ENCODE measurements at places on chromosomes 7 and 10. TPM values are rescaled to one million over a fixed set of nuclear protein-coding genes. Genes with fewer than 3 reads are reported as not detected.

- no peaks in the 10 kb centered on the region for H3K36me3 ChIP-seq
- no peak for DNase-seq
- no peak overlapping the region for H3K27ac ChIP-seq
- H3K4me1 ChIP-seq: no peaks in the 10 kb centered on the region
- 0 out of 2 replicates have a peak, but pooled peaks cover 13% of the 10 kb centered on the region for H3K27me3 ChIP-seq
Observed at GRCh38 chr10:75418293-75418692, 13.1 kb upstream of the LRMDA start.

DNA sequence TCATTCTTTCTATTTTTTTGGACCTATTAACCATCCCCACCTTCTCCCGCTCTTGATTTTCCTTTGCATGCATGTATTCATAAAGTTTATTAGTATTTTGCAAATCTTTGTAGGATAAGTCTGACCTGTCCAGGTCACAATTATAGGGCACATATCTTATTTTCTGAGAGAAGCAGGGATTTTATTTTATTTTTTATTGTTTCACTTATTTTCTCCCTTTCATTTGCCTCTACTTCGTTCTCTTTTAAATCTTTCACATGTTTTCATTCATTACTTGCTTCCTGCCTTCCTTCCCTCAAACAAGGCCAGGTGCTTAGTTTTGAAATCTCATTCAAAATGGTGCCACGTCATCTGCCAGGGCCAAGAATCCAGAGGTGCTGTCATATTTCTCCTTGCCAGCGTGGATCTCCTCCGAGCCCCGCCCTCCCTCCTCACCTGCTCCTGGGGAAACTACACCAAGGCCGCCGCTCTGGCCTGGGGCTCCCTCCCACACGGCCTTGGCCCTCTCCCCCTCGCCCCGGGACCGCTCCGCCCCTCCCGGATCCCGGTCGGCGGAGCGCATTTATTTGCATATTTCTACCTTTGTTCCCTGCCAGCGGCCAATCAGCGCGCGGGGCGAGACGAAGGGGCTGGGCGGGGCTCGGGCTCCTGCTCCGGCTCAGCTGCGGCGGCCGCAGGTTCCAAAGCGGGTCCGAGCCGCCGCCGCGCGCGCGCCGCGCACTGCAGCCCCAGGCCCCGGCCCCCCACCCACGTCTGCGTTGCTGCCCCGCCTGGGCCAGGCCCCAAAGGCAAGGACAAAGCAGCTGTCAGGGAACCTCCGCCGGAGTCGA lies at the start of gene TSPAN13:
Gene TSPAN13, plus strand, starts transcription at position 654 of the 830 bp plus-strand sequence. CDS start 213 bp downstream, outside the sequence.
- peak within 1 kb of the TSS; percentile 83 for H3K4me3 ChIP-seq
- H3K27ac ChIP-seq: peak within 1 kb of the TSS; percentile 82
- no peaks in the 10 kb centered on the region for H3K36me3 ChIP-seq
- peak; percentile 77 for DNase-seq
- H3K27me3 ChIP-seq: no peaks in the 10 kb centered on the region

DNA sequence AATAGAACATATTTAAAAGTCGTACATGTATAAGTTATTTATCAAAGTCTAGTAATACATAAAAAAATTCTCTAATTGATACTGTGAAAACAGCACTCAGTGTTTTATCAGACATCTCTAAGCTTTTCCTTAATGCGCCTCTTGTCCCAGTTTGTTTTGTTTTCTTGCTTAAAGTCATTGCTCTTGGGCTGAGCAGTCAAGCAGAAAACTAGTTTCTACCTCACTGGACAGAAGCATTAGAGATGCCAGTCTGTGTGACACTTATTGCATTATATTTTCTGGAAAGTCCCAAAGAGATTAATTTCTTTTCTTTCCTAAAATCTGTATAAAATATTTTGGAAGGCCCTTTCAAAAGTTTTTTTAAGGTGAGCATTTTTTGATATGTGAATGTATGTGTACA lies 236.2 kb downstream of the PCLO start:
- no peak overlapping the region for H3K4me3 ChIP-seq
- H3K36me3 ChIP-seq: no peaks in the 10 kb centered on the region
- H3K27me3 ChIP-seq: no peaks in the 10 kb centered on the region
- no peak overlapping the region for H3K27ac ChIP-seq

- no peak overlapping the region for H3K4me3 ChIP-seq
- H3K27me3 ChIP-seq: no peaks in the 10 kb centered on the region
- H3K4me1 ChIP-seq: peaks cover 25% of the 10 kb centered on the region
- no peak for DNase-seq
- H3K36me3 ChIP-seq: no peaks in the 10 kb centered on the region
- peak overlapping the region; percentile 21 for H3K27ac ChIP-seq
Observed at GRCh38 chr7:101739775-101740398, 77.5 kb upstream of the CUX1 start.

- no peaks in the 10 kb centered on the region for H3K27me3 ChIP-seq
- H3K4me3 ChIP-seq: no peak overlapping the region
- H3K27ac ChIP-seq: no peak overlapping the region
- no peaks in the 10 kb centered on the region for H3K36me3 ChIP-seq
Observed at GRCh38 chr7:79619216-79619615, 165.7 kb upstream of the MAGI2 start.

DNA sequence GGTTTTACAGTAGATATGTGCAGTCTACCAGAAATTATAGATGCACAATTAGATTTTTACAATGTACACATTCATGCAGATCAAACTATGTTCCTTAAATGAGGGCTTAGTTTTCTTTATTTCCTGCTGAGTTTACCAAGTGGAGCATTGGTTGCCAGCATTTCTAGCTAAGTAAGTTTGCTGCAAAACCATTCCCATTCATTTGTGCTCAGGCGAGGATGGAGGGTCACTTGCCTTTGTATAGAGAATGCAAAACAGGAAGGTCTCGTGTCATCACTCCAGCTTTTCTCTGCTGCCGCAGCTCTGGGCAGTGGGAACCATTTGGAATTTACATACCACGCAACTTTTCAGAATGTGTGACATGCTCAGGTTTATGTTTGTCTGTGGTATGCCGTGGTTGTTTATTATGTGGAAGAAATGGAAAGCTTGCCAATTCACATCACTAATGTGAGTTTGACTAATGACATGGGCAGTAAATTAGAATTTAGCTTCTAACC lies 198.6 kb downstream of the TRIL start:
- no peak overlapping the region for H3K4me3 ChIP-seq
- H3K27ac ChIP-seq: no peak overlapping the region
- H3K36me3 ChIP-seq: no peaks in the 10 kb centered on the region
- no peaks in the 10 kb centered on the region for H3K4me1 ChIP-seq

- no peaks in the 10 kb centered on the region for H3K4me1 ChIP-seq
- H3K4me3 ChIP-seq: peak overlapping the region; percentile 46
- peaks cover 11% of the 10 kb centered on the region for H3K27me3 ChIP-seq
- no peak for DNase-seq
Observed at GRCh38 chr10:79904671-79905321, 44.1 kb downstream of the SFTPD start.

GRCh38 chr10:52351914-52352330 lies 37.8 kb downstream of the DKK1 start:
- H3K27ac ChIP-seq: peak overlapping the region; percentile 52
- H3K36me3 ChIP-seq: no peaks in the 10 kb centered on the region
- DNase-seq: no peak
- no peak overlapping the region for H3K4me3 ChIP-seq

- H3K36me3 ChIP-seq: no peaks in the 10 kb centered on the region
- no peak overlapping the region for H3K4me3 ChIP-seq
- DNase-seq: peak; percentile 41
- no peaks in the 10 kb centered on the region for H3K27me3 ChIP-seq
- H3K27ac ChIP-seq: no peak overlapping the region
- H3K4me1 ChIP-seq: no peaks in the 10 kb centered on the region
Observed at GRCh38 chr10:103481974-103482531, 3.0 kb upstream of the CALHM3 start.

- H3K36me3 ChIP-seq: peaks cover 13% of the 10 kb centered on the region
- H3K27ac ChIP-seq: no peak overlapping the region
- no peaks in the 10 kb centered on the region for H3K4me1 ChIP-seq
- H3K27me3 ChIP-seq: no peaks in the 10 kb centered on the region
Observed at GRCh38 chr7:106257752-106258151, 27.0 kb downstream of the NAMPT start.

PSPH gene
- total RNA-seq: 62.3 TPM

GNGT1 gene
- not detected for total RNA-seq

ASZ1 gene
- not detected for total RNA-seq

PTF1A gene
- total RNA-seq: not detected

ELOVL3 gene
- total RNA-seq: 1.2 TPM

ZNF716 gene
- total RNA-seq: 0.36 TPM

CYP2W1 gene
- total RNA-seq: 0.74 TPM

COL13A1 gene
- total RNA-seq: 1.0 TPM

Measured in Panc1 (cell line).